ENCODE measurements at places on chromosomes 6 and 20.
A peak's percentile ranks its signal among the peaks of the same experiment; 100 is the strongest.

DNA sequence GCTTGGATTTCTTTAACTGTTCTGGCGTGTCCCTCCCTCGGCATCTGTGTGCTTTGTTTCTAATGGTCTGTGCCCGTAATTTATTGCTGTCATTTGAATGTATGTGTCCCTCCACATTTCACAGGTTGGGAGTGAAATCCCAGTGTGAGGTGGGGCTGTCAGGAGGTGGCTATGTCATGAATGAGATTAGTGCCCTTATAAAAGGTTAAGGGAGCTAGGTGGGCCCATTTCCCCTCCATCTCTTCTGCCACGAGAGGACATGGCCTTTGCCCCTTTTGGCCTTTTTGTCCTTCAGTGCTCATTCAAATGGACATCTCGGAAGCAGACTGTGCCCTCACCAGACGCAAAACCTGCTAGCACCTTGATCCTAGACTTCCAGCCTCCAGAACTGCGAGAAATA, 96.3 kb downstream of the LAMP5 start:
- no peak for DNase-seq

GRCh38 chr20:54058420-54059139, 11.8 kb downstream of the BCAS1 start:
- DNase-seq: no peak

DNA sequence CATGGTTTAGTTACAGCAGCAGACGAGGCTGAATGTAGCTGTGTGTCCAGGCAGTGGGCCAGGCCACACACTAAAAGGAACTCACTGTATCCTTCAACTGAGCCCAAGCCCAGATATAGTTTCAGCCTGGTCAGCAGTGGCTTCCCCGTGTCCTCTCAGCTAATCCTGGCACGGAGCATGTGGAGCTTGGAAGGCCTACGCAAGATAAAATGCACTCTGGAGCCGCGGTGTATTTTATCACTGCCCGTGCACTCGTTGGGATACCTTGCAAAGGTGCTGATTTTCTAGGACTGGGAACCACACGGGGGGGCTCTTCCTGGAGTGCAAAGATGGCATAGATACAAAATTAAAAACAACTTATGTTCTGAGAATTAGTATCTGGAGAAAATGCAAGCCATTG, 48.4 kb upstream of the IYD start:
- no peak for DNase-seq

GRCh38 chr6:41288030-41288753, 1.7 kb upstream of the TREM1 start:
- no peak for DNase-seq

DNA sequence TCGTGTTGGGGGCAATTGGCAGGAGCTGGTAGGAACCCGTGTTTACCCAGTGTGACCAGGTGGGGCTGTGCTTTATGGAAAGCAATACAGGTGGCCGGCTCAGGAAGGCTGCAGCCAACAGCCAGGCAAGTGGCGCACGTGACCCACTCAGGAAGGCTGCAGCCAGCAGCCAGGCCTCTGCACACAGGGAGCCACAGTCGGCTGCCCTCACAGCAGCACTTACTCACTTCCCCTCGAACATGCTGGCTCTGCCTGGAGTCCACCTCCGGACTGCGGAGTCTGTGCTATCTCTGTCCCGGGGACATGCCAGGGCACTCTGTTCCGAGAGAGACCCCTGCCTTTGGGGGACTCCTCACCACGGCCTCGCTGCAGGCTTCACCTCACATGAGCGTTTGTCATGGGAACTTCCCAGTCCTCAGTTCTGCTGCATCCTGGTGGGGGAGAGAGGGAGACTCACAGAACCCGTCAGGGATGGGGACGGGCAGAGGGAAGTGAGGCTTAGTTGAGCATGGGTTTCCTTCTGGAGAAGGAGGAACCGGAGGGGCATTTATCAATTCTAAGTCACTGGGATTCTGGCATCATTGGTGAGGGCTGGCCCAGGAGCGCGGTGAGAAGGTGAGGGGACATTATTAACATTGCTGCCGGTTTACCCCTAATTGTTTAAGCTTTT, 76.8 kb downstream of the TTLL2 start:
- DNase-seq: no peak

GRCh38 chr6:37368961-37369320, 15.2 kb downstream of the RNF8 start:
- no peak for DNase-seq

DNA sequence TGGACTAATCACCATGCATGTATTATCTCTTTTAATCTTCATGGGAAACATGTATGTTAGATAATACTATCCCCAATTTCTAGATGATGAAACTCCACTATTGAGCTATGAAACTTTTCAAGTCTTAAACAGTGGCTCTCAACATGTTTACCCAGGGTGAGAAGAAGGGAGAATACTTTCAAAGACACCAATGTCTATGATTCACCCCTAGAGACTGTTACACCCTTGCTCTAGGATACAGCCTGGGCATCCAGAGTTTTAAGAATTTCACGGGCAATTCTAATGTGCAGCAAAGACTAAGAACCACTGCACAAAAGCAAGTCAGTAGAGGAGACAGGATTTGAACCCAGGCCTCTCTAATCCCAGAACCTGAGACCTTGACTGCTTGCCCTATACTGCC, 47.8 kb downstream of the GFOD1 start:
- DNase-seq: no peak

- no peak for DNase-seq
These were observed 244.9 kb upstream of the SOX4 start for GRCh38 chr6:21348504-21349195.

DNA sequence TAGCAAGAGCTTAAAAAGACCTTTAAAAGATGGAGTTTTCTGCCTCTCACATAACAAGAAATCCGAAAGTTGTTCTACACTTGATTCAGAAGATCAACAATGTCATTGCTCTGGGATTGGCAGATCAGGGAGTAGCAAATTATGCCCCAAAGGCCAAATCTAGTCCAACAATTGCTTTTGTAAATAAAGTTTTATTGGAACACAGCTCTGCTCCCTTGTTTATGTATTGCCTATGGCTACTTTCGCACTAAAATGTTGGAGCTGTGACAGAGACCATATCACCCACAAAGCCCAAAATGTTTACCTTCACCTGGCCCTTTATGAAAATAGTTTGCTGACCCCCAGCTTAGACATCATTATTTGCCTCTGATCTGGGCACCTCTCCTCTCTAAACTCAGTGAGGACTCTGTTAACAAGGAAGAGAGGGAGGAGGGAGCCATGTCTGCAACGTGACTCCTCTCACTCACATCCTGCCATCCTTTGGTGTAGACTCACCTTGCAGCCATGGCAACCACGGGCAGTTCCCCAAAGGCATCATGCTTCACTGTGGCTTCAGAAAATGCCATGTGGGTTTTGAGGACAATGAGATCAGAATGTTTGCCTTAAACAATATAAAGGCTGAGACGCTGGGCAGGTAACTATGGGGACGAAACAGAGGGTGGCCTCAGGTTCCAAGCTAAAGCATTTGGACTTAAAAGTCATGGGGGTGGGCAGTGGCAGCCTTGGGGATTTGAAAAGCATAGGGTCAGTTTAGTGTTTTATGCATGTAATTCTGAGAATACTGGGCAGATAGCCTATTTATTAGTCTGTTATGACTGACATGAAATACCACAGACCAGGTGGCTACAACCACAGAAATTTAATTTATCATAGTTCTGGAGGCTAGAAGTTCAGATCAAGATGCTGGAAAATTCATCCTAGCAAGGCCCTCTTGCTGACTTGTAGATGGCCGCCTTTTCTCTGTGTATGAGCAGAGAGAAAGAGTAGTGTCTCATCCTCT, 149.7 kb upstream of the TNFAIP3 start:
- DNase-seq: peak; percentile 59

- DNase-seq: no peak
These were observed 24.3 kb upstream of the OLIG3 start for GRCh38 chr6:137518386-137518983.

GRCh38 chr6:101422811-101423210, 29.3 kb downstream of the GRIK2 start:
- no peak for DNase-seq

All from stimulated activated CD4-positive, alpha-beta T cell treated with anti-CD3 and anti-CD28 coated beads, TNF-alpha, amount 100 ng/mL, for 48 hours (primary cell).